ENCODE measurements at places on chromosomes 7 and 10.

DNA sequence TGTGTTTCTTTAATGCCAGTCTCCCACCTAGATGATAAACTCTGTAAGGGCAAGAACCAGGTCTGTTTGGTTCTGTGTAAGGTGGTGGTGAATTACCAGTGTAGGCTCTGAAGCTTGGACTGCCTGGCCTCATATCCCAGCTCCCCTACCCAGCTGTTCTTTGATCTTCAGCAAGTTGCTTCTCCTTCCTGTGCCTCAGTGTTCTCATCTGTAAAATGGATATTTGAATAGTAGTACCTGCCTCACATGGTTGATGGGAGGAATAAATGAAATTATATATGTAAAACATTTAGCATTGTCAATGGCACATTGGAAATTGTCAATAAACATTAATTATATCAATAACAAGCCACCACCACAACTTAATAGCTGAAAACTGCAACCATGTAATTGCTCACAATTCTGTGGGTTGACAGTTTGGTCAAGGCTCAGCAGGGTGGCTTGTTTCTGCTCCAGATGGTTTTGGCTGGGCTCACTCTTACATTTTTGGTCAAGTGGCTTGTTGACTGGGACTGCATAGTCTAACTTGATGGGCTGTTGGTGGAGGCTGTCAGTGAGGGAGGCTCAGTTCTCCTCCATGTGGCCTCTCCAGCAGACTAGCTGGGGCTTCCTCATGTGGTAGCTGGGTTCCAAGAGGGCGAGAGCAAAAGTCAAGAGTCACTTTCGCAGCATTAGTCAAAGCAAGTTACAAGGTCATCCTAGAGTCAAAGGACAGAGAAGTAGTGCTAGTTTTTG, 84.5 kb upstream of the DUSP5 start:
- no peak for DNase-seq

- no peak for DNase-seq
Observed at GRCh38 chr7:54874804-54875203, 115.8 kb upstream of the SEC61G start.

DNA sequence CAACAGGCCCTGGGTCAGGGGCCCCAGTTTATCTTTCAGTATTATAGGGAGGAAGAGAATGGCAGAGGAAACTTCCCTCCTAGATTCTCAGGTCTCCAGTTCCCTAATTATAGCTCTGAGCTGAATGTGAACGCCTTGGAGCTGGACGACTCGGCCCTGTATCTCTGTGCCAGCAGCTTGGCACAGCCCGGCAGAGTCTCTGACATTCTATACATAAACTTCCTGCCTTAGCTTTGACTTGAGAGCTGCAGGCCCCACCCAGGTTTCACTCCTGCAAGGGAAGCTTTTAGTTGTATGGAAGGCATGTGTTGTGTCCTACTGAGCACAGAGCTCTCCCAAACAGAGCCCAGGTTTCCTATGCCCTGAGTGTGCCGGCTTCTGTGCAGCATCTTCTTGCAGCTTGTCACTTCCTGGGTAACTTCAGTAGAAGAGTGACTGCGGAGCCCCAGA, 205.6 kb upstream of the PRSS58 start:
- DNase-seq, result peak; percentile 51

DNA sequence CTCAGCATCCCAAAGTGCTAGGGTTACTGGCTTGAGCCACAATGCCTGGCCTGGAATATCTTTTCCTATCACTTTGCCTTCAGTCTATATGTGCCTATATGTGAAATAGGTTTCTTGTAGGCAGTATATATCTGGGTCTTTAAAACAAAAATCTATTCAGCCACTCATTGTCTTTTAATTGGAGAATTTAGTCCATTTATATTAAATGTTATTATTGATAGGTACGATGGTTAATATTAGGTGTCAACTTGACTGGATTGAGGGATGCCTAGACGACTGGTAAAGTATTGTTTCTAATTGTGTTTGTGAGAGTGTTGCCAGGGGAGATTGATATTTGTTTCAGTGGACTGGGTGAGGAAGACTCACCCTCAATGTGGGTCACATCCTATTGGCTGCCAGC, 73.4 kb downstream of the FBXL13 start:
- DNase-seq, result no peak

Measured in suppressor macrophage (primary cell).